ENCODE measurements at places on chromosomes 7 and 10. TPM values are rescaled to one million over a fixed set of nuclear protein-coding genes. Genes with fewer than 3 reads are reported as not detected.

GRCh38 chr7:63521-64021 lies 128.8 kb upstream of the FAM20C start:
- no peaks in the 10 kb centered on the region for H3K27me3 ChIP-seq
- DNase-seq = no peak
- no peak overlapping the region for H3K27ac ChIP-seq
- no peaks in the 10 kb centered on the region for H3K4me1 ChIP-seq

GRCh38 chr10:110389255-110389654 lies 84.5 kb upstream of the SMNDC1 start:
- peak overlapping the region; percentile 70 for H3K27ac ChIP-seq
- H3K4me3 ChIP-seq = no peak overlapping the region
- H3K27me3 ChIP-seq = no peaks in the 10 kb centered on the region
- peaks cover 54% of the 10 kb centered on the region for H3K4me1 ChIP-seq
- H3K36me3 ChIP-seq = no peaks in the 10 kb centered on the region

Gene RAB19
- 23.0 TPM for total RNA-seq

DNA sequence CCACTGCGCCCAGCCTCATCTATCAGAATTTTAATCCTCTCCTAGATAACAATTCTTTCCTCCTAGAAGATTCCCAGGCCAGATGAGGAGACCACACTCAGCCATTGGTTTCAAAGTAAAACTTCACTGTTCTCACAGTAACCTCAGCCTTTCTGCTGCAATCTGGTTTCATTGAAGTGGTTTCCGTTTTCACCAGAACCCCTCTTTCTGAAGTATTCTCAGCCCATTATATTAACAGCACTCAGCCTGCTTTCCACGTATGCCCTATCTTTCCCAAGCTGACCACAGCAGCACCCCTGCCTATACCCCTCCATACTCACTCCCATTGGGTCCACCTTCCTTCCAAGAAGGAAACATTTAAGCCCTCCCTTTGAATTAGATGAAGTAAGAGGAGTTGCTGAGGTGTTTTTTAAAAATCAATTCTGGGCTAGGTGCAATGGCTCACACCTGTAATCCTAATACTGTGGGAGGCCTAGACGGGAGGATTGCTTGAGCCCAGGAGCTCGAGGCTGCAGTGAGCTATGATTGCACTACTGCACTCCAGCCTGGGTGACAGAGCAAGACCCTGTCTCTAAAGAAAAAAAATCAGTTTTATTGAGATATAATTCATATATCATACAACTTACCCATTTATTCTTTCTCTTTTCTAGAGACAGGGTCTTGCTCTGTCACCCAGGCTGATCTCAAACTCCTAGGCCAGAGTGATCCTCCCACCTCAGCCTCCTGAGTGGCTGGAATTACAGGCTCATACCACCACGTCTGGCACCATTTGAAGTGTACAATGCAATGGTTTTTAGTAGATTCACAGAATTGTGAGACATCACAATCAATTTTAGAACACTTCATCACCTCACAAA lies 11.3 kb downstream of the PLAU start:
- H3K27me3 ChIP-seq = peaks cover 35% of the 10 kb centered on the region
- peaks cover 3% of the 10 kb centered on the region for H3K36me3 ChIP-seq
- H3K4me1 ChIP-seq = peaks cover 22% of the 10 kb centered on the region
- peak overlapping the region; percentile 13 for H3K4me3 ChIP-seq
- no peak overlapping the region for H3K27ac ChIP-seq
- DNase-seq = peak; percentile 86

Gene LEP
- not detected for total RNA-seq

DNA sequence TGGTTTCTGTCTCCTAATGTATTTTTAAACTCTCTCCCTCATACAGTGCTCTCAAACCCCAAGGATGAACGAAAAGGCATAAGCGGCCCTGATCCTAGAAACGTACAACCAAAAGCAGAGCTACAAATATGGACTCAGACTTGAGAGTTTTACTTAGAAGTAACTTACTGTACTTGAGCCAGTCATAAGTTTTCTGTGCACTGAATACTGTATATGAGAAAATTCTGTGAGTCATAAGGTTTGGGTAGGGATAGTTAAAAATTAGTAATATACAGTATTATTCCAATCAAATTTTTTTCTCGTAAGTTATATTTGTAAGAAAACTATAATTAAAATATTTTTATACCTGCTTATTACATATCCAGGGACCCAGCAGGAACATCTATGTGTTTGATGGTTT lies 5.9 kb upstream of the ASL start:
- H3K27ac ChIP-seq = no peak overlapping the region
- no peak for DNase-seq
- H3K4me3 ChIP-seq = no peak overlapping the region

GRCh38 chr7:139114018-139114417 lies 4.5 kb upstream of the ZC3HAV1 start:
- DNase-seq = no peak
- H3K27ac ChIP-seq = no peak overlapping the region
- H3K27me3 ChIP-seq = no peaks in the 10 kb centered on the region

DNA sequence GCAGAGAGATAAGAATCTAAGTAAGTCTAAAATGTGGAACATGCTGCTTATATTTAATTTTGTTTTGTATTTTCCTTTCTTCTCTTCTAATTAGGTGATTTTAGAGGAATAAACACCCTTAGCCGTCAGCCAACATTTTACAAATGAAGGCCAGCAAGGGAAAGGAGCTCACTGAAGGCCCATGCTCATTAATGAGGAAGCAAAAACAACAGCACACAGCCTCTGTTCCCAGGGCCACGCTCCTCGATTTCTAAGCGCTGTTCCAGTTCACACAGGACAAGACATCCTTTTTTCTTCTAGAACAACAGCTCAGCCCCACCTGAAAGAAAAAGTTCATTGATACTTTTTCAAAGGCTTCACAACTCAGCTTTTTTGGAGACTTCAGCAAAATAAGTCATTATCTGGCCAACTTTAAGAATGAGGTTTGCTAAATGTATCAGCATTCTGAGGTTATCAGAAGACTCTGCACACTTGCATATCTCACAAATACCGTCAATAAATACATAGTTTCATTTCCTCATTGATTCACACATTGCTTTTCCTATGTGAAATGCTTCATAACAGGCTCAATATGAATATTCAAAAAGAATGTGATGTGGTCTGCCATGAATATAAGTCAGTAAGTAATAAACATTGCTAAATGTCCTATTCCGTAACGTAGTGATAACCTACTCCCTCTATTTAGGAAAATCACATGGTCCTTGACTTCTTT lies 34.8 kb upstream of the SFMBT2 start:
- H3K4me3 ChIP-seq = no peak overlapping the region
- DNase-seq = no peak
- H3K27me3 ChIP-seq = peaks cover 9% of the 10 kb centered on the region
- H3K27ac ChIP-seq = no peak overlapping the region

GRCh38 chr10:8449909-8450308 lies 395.4 kb downstream of the GATA3 start:
- no peak for DNase-seq
- H3K27ac ChIP-seq = no peak overlapping the region
- no peak overlapping the region for H3K4me3 ChIP-seq
- peaks cover 4% of the 10 kb centered on the region for H3K4me1 ChIP-seq

- H3K27me3 ChIP-seq = peaks cover 7% of the 10 kb centered on the region
- H3K4me1 ChIP-seq = no peaks in the 10 kb centered on the region
- H3K36me3 ChIP-seq = no peaks in the 10 kb centered on the region
- no peak overlapping the region for H3K4me3 ChIP-seq
- DNase-seq = no peak
Observed at GRCh38 chr7:134197345-134197744, 70.2 kb downstream of the LRGUK start.

DNA sequence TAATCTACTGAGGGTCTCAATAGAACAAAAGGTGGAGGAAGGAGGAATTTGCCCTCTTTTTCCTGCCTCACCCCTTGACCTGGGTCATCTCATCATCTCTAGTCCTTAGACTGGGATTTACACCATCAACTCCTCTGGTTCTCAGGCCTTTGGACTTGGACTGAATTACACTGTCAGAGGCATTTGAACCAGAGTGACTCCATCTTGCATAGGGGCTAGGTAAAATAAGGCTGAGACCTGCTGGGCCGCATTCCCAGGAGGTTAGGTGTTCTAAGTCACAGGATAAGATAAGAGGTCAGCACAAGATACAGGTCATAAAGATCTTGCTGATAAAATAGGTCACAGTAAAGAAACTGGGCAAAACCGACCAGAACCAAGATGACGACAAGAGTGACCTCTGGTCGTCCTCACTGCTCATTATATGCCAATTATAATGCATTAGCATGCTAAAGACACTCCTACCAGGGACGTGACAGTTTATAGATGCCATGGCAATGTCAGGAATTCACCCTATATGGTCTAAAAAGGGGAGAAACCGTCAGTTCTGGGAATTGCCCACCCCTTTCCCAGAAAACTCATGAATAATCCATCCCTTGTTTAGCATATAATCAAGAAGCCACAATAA lies 84.0 kb downstream of the C1GALT1 start:
- no peak for DNase-seq
- H3K36me3 ChIP-seq = peaks cover 6% of the 10 kb centered on the region
- H3K4me3 ChIP-seq = no peak overlapping the region
- peaks cover 4% of the 10 kb centered on the region for H3K4me1 ChIP-seq
- no peaks in the 10 kb centered on the region for H3K27me3 ChIP-seq

DNA sequence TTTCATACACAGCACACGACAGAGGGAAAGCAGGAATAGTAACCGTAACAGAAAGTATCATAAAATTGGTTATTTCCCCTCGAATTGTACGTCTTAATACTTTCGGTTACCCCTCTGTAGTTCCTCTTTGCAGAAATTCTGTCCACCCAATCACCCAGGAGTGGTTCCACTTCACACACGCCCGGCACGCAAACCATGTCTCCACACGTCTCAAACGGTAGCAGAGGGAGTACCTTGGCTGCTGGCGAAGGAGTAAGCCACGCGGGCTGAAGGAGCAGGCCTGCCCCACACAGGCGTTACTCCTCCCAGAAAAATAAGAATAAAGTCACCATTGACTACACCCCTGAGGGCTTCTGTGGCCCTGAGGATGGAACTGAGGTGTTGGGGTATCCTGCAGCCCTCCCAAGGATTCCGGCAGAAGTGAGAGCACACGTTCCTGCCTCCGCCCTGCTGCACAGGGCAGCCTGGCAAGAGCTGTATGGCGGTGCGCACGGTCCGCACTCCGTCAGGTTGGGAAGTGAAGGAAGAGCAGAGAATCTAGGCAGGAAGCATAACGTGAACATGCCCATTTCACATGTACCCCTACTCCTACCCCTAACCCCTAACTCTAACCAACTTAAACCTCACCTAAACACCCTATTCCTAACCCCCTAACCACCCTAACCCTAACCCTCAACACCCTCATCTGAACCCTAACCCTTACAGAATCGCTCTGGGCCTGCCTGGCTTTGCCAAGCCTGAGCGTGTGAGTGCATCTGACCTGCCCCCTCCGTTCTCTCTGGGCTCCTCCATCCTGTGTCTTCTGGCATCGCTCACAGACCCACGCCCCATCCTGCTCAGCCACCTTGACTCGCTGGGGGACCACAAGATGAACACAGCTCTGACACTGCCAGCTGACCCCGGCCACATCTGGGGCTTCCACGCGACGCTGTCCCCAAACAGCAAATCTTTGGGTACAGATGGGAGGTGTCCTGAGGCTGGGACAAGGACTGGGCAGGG lies 18.2 kb downstream of the GPR146 start:
- H3K4me1 ChIP-seq = peaks cover 2% of the 10 kb centered on the region
- H3K36me3 ChIP-seq = no peaks in the 10 kb centered on the region
- no peak overlapping the region for H3K4me3 ChIP-seq
- peaks cover 4% of the 10 kb centered on the region for H3K27me3 ChIP-seq
- DNase-seq = no peak

- H3K4me1 ChIP-seq = peaks cover 7% of the 10 kb centered on the region
- no peaks in the 10 kb centered on the region for H3K27me3 ChIP-seq
- no peak for DNase-seq
- H3K27ac ChIP-seq = no peak overlapping the region
- no peak overlapping the region for H3K4me3 ChIP-seq
- H3K36me3 ChIP-seq = no peaks in the 10 kb centered on the region
Observed at GRCh38 chr7:30181736-30182522, 47.1 kb downstream of the MTURN start.

DNA sequence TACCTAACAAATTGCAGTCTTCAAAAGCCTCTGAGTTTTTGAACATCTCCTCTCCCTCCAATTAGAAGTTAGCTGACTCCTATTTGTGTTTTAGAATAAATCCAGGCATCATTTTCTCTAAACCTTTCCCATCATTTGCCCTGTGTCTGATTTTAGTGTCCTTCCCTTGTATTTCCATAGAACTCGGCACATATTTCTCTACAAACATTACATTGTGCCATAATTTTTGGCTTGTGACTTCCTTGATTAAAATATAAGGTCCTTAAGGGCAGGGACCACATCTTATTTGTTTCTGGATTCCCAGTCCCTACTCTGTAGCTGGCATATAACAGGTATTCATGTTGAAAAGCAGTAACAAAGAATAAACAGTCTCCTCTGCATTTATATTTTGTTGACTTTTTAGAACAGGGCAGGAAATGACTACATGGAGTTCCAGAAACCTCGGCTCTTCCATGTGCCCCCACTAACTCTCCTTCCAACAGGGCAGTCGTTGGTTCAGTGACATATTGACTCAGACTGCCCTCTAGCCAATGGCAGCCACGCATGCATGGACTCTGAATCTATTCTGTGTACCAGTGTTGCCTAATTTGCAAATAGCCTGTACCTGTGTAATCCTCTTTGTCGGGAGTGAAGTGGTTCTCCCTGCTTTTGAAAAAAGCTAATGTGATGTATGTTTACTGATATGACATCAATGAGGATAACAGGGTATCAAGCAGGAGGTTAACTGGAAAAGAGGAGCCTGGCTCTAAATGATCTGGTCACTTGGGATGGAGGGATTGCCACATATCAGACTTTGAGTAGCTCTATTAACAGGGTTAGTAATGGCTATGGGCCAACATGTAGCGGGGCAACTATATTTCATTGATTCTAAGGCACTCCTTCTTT lies 19.8 kb upstream of the CPN1 start:
- H3K36me3 ChIP-seq = no peaks in the 10 kb centered on the region
- H3K4me3 ChIP-seq = no peak overlapping the region
- H3K27ac ChIP-seq = no peak overlapping the region
- no peak for DNase-seq
- peaks cover 43% of the 10 kb centered on the region for H3K27me3 ChIP-seq

- no peak overlapping the region for H3K4me3 ChIP-seq
- H3K27me3 ChIP-seq = peaks cover 14% of the 10 kb centered on the region
- peaks cover 3% of the 10 kb centered on the region for H3K36me3 ChIP-seq
- no peak overlapping the region for H3K27ac ChIP-seq
Observed at GRCh38 chr10:132316133-132316532, 8.4 kb upstream of the STK32C start.
